Naive thymus-derived CD8-positive, alpha-beta T cell (primary cell): ENCODE measurements at places on chromosomes 1 and 21. TPM values are rescaled to one million over a fixed set of nuclear protein-coding genes. Genes with fewer than 3 reads are reported as not detected.

Gene FCRL5
- not detected for polyA plus RNA-seq

Gene RPTN
- not detected for polyA plus RNA-seq

DNA sequence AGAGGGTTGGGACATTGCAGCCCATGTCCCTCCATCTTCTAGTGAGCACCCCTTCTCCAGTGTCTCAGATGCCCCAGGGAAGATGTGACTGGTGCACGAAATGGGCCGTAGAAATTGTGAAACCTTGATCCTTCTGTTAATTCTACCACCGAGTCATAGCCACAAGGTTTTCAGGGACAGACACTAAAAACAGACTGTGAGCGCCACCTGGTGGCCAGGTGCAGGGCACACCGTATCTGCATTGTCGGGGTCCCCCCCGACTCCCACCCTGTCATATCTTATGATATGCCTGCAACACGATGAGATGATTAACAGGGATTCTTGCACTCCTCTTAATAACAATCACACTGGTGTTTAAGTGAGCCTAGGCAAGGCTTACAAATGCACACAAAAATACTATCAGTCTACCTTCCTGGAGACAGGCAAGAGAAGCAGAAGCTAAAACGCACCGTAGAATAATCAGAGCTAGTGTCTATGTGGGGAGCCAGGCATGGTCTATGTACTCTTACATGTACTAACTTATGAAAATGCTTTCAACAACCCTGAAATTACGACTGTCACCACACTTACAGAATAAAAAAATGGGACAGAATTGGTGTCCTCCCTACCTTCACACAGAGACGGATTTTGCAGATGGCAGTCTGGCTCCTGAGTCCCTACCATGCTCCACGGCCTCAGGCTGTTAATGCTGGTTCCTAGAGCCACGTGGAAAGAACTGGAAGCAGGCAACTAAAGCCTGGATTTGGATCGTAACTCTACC is 57.9 kb downstream of the FHAD1 start:
- H3K4me3 ChIP-seq = no peak overlapping the region
- DNase-seq = peak; percentile 61
- H3K27me3 ChIP-seq = peaks cover 3% of the 10 kb centered on the region
- no peaks in the 10 kb centered on the region for H3K36me3 ChIP-seq
- no peaks in the 10 kb centered on the region for H3K4me1 ChIP-seq

GRCh38 chr1:202807451-202807925 is 733 bp downstream of the KDM5B start:
- H3K4me1 ChIP-seq = peaks cover 54% of the 10 kb centered on the region
- DNase-seq = no peak
- no peaks in the 10 kb centered on the region for H3K27me3 ChIP-seq
- H3K4me3 ChIP-seq = peak overlapping the region; percentile 91
- no peaks in the 10 kb centered on the region for H3K36me3 ChIP-seq

Gene TEKT2
- not detected for polyA plus RNA-seq

- no peak for DNase-seq
- H3K27me3 ChIP-seq = no peaks in the 10 kb centered on the region
- peak overlapping the region; percentile 97 for H3K27ac ChIP-seq
- H3K4me1 ChIP-seq = peaks cover 26% of the 10 kb centered on the region
- H3K36me3 ChIP-seq = no peaks in the 10 kb centered on the region
Measured at GRCh38 chr21:42012344-42012743, 2.2 kb upstream of the ZBTB21 start.

DNA sequence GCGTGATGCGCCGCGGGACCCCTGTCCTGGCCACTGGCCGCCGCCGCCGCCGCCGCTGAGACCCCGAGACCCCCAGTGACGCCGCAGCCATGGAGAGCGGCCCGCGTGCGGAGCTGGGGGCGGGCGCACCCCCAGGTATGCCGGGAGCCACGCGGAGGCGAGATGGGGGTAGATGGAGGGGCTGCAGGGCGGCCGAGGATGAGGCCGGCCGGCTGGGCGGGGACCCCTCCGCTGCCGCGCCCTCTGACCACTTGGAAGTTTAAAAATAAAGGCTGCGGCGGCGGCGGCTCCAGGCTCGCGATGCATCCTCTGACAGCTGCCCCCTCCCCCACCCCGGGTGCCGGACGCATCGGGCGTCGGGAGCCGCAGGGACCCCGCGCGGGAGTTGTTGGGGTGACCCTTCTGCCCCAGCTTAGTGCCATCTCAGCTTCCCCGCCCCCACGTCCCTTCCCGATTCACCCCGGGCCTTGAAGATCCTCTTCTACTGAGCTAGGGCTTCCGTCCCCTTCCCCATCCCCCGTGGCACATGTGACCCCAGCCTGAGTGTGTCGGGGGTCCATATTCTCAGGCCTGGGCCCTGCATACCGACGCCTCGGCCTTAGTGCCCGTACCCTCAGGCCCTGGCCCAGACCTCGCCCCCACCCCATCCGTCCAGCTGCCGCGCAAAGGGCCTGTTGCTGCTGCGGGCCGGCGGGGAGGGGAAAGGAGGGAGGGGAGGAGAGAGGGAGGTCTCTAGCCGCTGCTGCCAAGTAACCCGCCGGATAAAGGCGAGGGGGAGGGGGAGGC is 562 bp downstream of the MAP7D1 start:
- peak; percentile 66 for DNase-seq
- H3K36me3 ChIP-seq = no peaks in the 10 kb centered on the region
- H3K4me3 ChIP-seq = peak overlapping the region; percentile 92

DNA sequence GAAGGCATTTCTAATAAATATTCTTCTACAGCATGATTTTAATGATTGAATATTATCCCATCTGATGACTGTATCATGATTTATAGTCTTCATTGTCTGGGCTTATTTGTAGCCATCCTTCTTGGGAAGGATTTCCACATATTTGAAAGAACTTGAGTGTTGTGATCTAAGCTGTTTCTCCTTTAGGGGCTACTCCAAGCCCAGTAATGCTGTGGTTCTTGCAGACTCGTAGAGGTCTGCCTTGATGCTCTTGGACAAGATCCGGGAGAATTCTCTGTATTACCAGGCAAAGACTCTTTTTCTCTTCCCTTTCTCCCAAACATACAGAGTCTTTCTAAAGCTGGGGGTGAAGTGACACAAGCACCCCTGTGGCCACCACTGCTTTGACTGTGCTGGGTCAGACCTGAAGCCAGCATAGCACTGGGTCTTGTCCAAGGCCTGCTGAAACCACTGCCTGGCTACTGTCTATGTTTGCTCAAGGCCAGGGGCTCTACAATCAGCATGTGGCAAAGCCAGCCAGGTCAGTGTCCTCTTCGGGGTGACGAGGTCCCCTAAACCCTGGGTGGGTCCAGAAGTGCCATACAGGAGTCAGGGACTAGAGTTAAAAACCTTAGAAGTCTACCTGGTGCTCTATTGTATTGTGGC is 107.4 kb downstream of the GIPC2 start:
- no peak overlapping the region for H3K27ac ChIP-seq
- no peak overlapping the region for H3K4me3 ChIP-seq
- no peak for DNase-seq
- H3K27me3 ChIP-seq = peaks cover 14% of the 10 kb centered on the region
- no peaks in the 10 kb centered on the region for H3K4me1 ChIP-seq

- H3K36me3 ChIP-seq = no peaks in the 10 kb centered on the region
- H3K4me1 ChIP-seq = peaks cover 6% of the 10 kb centered on the region
- peaks cover 62% of the 10 kb centered on the region for H3K27me3 ChIP-seq
- DNase-seq = no peak
- no peak overlapping the region for H3K4me3 ChIP-seq
- no peak overlapping the region for H3K27ac ChIP-seq
Measured at GRCh38 chr1:31182352-31182751, 57.3 kb downstream of the NKAIN1 start.

Gene KCTD3
- polyA plus RNA-seq = 1.4 TPM

Gene FHAD1
- polyA plus RNA-seq = not detected

GRCh38 chr1:36303244-36303643 is 2.9 kb upstream of the SH3D21 start:
- peaks cover 4% of the 10 kb centered on the region for H3K4me1 ChIP-seq
- no peak for DNase-seq
- no peak overlapping the region for H3K27ac ChIP-seq
- H3K27me3 ChIP-seq = no peaks in the 10 kb centered on the region

GRCh38 chr1:11767922-11768704 is 6.1 kb downstream of the C1orf167 start:
- no peak overlapping the region for H3K27ac ChIP-seq
- no peak overlapping the region for H3K4me3 ChIP-seq
- DNase-seq = no peak
- H3K4me1 ChIP-seq = no peaks in the 10 kb centered on the region

DNA sequence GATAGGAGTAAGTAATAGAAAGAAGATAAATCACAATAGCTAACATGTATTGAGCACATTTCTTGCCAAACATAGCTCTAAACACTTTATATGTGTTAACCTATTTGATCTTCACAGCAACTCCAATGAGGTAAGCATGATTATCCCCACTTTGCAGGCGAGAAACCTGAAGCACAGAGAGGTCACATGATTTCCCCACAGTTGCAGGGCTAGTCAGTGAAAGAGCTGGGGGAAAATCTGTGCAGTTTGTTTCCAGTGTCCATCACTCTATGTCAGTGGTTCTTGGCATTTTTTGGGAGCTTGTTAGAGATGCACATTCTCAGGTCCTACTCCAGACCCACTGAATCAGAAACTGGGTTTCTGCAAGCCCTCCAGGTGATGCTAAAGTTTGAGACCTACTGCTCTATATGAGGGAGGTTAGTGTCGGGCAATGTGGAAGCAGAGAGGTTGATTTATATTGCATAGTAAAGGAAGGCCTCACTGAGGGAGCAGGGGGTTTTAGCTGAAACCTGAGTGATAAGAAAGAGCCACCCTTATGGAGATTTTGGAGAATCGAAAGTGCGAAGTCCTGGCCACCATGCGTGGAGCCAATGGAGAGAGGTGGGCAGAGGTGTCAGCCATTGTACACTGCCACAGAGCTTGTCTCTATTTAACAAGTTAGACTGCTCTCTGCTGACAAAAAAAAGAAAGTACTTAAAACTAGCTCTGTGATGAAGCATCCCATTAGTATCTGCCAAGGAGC is 20.9 kb downstream of the MCOLN3 start:
- H3K27me3 ChIP-seq = no peaks in the 10 kb centered on the region
- peak overlapping the region; percentile 86 for H3K27ac ChIP-seq
- DNase-seq = no peak
- peak overlapping the region; percentile 42 for H3K4me3 ChIP-seq
- no peaks in the 10 kb centered on the region for H3K36me3 ChIP-seq
- peaks cover 16% of the 10 kb centered on the region for H3K4me1 ChIP-seq

DNA sequence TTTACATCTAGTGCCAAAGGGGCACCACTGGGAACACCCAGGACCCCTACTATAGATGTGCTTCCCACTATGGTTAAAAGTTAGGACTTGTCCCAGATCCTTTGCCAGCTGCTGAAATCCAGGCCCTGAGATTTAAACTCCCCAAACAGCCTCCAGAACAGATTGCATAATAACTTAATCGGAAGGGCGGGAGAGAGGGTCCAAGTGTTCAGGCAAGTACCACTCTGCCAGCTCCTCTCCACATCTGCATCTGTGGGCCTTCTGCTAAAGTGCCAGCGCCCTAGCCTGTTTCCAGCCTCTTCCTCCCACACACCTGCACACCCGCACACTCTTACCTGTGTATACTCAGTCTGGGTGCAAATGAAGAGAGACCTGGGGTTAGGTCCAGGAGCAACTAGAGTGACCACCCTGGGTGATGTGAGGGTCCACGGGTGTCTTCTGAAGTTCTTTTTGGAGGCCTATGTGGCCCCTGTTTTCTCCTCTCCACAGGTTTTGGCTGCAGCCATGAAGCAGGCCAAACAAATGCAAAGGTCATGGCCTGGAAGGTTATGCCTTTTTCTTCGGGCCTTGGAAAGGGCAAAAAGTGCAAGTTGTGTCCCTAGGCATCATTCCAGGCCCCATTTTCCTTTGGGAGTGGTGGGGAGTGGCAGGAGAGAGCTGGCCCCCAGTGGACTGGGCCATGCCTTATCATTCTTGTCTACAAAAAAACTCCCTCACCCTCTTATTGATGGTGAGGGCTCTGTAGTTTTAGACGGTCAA is 29.3 kb downstream of the KIRREL1 start:
- DNase-seq = no peak
- no peaks in the 10 kb centered on the region for H3K36me3 ChIP-seq
- no peak overlapping the region for H3K4me3 ChIP-seq
- no peak overlapping the region for H3K27ac ChIP-seq
- H3K4me1 ChIP-seq = no peaks in the 10 kb centered on the region
- H3K27me3 ChIP-seq = peaks cover 17% of the 10 kb centered on the region

GRCh38 chr1:175771289-175771688 is 27.9 kb upstream of the TNR start:
- no peak overlapping the region for H3K4me3 ChIP-seq
- H3K27me3 ChIP-seq = peaks cover 15% of the 10 kb centered on the region
- no peaks in the 10 kb centered on the region for H3K36me3 ChIP-seq
- no peaks in the 10 kb centered on the region for H3K4me1 ChIP-seq
- no peak for DNase-seq
- no peak overlapping the region for H3K27ac ChIP-seq

DNA sequence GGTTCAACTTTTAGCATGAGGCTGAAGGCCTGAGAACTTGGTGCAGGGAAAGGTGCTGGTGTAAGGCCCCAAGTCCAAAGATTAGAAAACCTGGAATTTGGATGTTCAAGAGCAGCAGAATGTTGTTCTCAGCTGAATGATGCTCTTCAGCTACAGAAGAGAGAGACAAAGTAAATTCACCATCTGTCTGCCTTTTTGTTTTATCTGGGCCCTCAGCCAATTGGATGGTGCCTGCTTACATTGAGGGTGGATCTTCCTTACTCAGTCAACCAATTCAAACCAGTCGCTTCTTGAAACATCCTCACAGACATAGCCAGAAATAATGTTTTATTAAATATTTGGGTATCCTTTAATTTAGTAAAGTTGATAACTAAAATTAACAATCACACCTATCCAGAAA is 748.2 kb upstream of the ADAMTS5 start:
- DNase-seq = no peak
- H3K27me3 ChIP-seq = no peaks in the 10 kb centered on the region

GRCh38 chr1:156697481-156697880 is 7.9 kb downstream of the CRABP2 start:
- no peaks in the 10 kb centered on the region for H3K36me3 ChIP-seq
- DNase-seq = no peak
- no peak overlapping the region for H3K4me3 ChIP-seq
- peaks cover 34% of the 10 kb centered on the region for H3K4me1 ChIP-seq
- H3K27ac ChIP-seq = no peak overlapping the region
- peaks cover 17% of the 10 kb centered on the region for H3K27me3 ChIP-seq

- no peaks in the 10 kb centered on the region for H3K36me3 ChIP-seq
- no peaks in the 10 kb centered on the region for H3K27me3 ChIP-seq
- no peak for DNase-seq
- no peak overlapping the region for H3K27ac ChIP-seq
Measured at GRCh38 chr1:177912991-177913390, 56.9 kb downstream of the SEC16B start.

DNA sequence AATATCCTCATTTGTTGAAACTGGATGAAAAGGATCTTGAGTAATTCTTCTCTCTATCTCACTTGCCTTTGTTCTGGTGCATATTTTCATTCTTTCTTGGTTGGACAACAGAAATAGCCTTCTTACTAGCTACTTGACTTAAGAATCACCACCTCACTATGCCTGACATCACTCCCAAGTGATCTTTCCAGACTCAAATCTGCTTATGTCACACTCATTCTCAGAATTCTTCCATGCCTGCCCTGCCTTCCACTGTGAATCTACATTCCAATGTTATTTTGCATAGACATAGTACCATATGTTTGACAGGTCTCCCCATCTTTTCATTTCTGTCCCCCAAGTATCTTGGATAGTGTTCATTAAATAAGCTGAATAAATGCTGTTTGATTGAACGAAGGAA is 78.5 kb upstream of the DPYD start:
- no peaks in the 10 kb centered on the region for H3K4me1 ChIP-seq
- no peaks in the 10 kb centered on the region for H3K36me3 ChIP-seq
- H3K27me3 ChIP-seq = no peaks in the 10 kb centered on the region
- DNase-seq = no peak
- H3K4me3 ChIP-seq = no peak overlapping the region
- no peak overlapping the region for H3K27ac ChIP-seq

Gene PRAMEF20
- polyA plus RNA-seq = not detected

- H3K4me3 ChIP-seq = no peak overlapping the region
- no peak overlapping the region for H3K27ac ChIP-seq
- DNase-seq = no peak
- H3K36me3 ChIP-seq = no peaks in the 10 kb centered on the region
- H3K27me3 ChIP-seq = no peaks in the 10 kb centered on the region
Measured at GRCh38 chr1:114903480-114903879, 48.8 kb downstream of the SYCP1 start.
